ENCODE measurements at places on chromosomes 5 and 9.

DNA sequence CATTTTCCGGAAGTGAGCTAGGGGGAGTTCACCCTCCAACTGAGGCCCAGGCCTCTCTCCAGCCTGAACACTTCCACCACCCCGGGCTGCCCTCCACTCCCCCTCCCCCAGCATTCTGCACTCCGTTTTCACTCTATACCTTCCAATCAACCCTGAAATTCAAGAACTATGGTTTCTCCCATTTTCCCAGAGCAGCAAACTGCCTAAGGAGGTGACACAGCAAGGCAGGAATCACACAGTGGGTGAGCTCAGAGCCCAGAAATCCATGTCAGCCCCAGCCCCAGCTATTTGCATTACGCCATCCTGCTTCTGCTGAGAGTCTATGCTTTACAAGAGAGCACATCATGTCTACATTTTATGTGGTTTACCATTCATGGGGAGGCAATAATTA, 11.9 kb downstream of the MSX2 start:
- DNase-seq, result no peak

- DNase-seq, result no peak
These were observed 53.8 kb upstream of the ARAP3 start for GRCh38 chr5:141735823-141736222.

DNA sequence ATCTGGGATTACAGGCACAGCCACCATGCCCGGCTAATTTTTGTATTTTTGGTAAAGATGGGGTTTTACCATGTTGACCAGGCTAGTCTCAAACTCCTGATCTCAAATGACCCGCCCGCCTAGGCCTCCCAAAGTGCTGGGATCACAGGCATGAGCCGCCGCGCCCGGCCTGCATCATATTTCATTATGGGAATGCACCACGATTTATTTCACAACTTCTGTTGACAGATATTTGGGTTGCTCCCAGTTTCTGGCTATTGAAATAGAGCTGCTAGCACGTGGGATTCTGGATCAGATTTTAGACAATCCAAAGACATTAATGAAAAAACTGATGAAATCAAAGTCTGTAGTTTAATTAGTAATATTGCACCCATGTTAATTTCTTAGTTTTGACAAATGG, 48.4 kb upstream of the FUBP3 start:
- DNase-seq, result no peak

DNA sequence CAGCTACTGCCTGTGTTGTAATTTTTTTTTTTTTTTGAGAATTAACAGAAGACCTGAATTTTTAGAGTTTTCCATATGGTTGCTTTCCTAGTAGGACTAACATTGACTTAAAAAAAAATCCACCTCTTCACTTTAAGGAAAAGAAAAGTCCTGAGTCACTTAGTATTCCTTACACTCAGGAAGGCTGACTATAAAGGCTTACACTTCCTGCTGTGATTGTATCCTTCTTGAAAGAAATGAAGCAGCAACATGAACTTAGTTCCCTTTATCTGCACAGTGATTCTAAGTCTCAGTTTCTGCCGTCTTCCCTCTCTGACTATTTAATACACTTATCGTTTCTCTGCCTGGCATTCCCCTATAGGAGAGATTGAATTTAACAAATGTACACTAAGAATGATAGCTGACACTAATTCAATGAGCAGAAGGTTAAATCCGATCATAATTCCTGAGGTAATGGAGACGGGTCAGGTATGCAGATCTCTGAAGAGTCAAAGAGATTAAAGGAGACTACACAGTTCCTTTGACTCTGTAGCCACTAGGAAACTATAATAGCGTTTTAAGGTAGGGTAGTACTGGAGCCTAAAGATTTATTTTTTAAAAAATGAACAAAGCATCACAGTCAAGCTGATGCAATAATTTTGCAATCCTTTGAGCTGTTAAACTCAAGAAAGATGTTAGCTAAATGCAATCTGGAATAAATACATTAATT, 185.1 kb upstream of the ELAVL2 start:
- DNase-seq, result no peak

GRCh38 chr9:2271426-2271825, 256.3 kb downstream of the SMARCA2 start:
- no peak for DNase-seq

GRCh38 chr9:19229595-19230354, 718 bp upstream of the DENND4C start:
- DNase-seq, result peak; percentile 63

DNA sequence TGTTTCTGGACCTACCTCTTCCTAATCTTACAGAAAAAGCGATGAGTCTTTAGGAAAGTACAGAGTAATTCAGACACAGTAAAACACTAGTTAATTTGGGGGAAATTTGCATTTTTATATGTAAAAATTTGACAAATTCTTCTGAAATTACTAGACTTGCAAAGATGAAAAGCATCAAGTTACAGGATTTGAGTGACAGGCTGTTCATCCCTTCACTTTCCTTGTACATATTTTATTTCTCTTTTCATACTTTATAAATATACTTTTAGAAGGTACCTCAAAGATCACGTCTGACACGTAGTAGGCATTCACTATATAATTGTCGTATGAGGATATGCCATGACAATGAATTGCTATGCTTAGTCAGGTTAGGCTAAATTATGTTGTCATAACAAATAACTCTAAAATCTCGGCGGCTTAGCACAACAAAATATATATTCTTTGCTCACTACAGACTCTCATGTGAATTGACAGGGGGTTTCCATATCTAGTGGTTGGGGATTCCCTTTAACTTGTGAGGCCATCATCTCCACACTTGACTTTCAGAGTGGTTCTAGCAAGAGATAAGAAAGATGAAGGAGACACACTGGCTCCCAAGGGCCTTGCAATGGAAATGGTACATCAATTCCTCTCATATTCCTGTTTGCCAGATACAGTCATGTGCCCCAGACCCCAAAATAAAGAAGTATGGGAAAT, 154.1 kb upstream of the TUT7 start:
- DNase-seq, result no peak

DNA sequence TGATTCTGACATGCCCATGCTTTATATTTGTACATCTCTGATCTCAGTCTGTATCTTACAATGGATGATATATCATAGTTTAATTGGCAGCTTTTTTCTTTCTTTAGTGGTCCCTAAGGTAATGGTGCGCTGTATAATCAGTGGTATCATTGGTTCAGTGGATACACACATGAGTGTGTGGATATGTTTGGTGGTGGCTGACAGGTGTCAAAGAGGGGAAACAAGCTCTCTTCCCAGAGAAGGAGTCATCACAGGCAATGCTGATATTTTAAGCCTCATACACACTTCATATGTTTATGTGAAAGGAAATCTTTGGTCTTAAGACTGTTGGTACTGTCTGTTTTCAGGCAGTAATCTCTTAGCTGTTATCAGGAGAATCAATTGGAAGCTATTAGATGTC, 52.1 kb upstream of the KIAA1958 start:
- no peak for DNase-seq

- DNase-seq, result no peak
These were observed 68.4 kb downstream of the ANKRD33B start for GRCh38 chr5:10632110-10632761.

GRCh38 chr5:65142511-65143011, 339.2 kb downstream of the ADAMTS6 start:
- DNase-seq, result no peak

DNA sequence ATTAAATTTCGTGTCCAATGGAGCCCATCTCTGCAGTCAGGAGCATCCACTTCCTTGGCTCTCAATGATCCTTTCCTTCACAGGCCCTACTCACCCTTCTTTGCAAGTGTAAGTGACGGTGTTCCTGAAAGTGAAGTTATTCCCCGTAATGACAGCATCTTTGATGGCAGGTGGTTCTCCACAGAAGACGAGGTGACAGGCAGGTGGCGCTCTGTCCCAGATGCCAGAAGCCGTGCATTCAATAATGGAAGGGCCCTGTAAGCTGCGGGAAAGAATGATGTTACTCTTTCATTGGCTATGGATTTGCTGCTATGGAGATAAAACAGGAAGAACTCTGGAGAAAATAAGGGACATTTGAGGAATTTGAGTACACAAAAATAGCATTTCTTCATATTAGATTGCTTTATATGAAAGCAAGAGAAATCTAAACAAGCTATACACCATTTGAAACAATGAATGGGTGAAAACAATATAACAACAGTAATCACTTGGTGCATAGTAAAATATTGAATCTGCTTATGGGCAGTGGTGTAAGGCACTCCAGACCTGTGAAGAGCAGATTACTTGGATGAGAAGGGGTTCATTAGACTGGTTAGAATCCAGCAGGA, 89.9 kb upstream of the TXNDC8 start:
- DNase-seq, result no peak

DNA sequence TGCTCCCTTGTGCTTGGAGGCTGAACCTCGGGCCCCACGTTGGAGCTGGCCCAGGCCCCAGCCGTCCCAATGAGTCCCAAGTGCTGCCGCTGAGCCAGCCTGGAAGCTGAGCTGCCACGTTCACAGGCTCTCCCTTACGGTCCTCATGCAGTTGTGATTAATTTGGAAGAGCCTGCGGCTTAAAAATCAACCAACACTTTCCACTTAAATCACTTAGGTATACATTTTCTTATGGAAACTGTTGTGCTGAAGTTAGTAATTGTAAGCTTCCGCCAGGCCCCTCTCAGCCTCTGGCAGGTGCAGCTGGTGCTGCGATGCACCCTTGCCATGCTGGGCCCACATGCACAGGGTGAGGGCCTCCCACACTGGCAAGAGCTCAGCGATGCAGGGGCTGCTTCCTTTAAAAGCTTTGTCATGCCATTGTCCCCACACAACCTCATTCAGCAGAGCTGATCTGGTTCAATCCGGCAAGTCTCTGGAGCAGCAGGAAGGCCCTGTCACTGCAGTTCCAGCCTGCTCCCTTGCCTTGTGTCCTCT, 61.0 kb downstream of the IPPK start:
- no peak for DNase-seq

- no peak for DNase-seq
These were observed 829.6 kb upstream of the ZNF608 start for GRCh38 chr5:125575891-125576505.

DNA sequence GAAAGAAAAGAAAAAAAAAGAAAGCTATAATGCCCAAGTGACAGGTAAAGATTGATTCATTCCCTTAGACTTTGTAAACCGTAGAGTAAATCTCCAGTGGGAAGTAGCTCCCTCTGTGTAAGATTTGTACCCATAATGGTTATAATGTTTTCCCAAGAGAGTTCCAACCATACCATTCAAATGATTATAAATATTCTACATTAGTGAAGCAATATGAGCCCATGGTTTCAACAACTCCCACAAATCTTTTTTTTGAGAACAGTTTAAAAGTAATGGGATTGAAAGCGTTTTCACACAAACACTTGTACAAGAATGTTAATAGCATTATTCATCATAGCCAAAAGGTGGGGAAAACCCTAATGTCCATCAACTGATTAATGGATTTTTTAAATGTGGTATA, 58.0 kb downstream of the GRAMD2B start:
- DNase-seq, result no peak

- DNase-seq, result no peak
These were observed 11.5 kb upstream of the C5orf58 start for GRCh38 chr5:170221327-170221741.

- no peak for DNase-seq
These were observed 3.8 kb downstream of the RANBP17 start for GRCh38 chr5:170865622-170866021.

DNA sequence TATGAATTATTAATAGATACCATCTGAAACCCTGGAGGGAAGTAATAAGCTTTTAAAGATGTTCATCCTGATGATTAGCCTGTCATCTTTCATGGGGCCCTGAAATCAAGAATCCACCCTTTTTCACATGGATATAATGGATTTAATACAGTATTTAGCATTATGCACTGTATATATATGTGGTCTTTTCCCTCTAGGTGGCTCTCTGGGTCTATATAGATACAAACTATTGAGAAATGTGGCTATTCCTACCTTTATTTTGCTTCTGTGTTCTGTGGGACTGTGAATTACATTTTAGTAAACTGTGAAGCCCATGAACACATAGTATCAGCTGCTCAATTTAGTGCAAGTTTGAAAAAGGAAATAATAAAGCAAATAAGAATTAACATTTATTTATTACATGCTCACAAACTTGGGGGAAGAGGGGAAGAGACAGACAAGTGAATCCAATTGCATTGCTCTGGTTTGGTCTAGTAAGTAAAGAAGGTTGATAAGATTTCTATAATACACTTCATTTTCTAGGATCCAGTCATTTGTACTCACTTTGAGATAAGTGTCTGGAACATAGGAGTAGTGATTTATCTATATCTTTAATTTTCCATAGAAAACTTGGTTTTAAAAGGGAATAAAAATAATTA, 112.2 kb downstream of the SCAMP1 start:
- no peak for DNase-seq

- DNase-seq, result no peak
These were observed 47.4 kb downstream of the P4HA2 start for GRCh38 chr5:132180134-132180745.

DNA sequence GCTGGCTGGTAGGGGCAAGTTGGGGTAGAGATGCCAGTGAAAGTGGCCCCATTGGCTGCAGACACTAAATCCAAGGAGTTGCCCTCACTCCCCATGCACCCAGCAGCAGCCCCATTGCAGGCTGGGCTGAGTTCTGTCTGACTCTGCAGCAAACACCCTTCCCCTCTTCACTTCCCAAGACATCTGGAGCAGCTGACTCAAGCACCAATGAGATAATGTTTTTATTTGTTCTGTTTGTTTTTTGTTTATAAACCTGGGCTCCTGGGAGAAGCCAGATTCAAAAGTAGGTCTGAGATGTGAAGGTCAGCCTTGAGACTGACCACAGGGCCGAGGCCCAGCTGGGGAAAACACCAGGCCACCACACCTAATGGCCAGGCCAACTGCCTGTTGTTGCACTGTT, 545.9 kb upstream of the KLF4 start:
- DNase-seq, result no peak

All from activated effector memory CD4-positive, alpha-beta T cell treated with Interleukin-2 at 50 U/mL for 16 hours (primary cell).